ENCODE measurements at places on chromosomes 1 and 21.

- no peak overlapping the region for H3K4me3 ChIP-seq
- H3K27ac ChIP-seq, result no peak overlapping the region
- H3K4me1 ChIP-seq, result peaks cover 10% of the 10 kb centered on the region
These were observed 625 bp downstream of the KLHDC7A start for GRCh38 chr1:18481190-18481920.

GRCh38 chr21:39720126-39720778 is 24.7 kb upstream of the IGSF5 start:
- no peaks in the 10 kb centered on the region for H3K36me3 ChIP-seq
- no peaks in the 10 kb centered on the region for H3K27me3 ChIP-seq
- no peaks in the 10 kb centered on the region for H3K4me1 ChIP-seq
- DNase-seq, result no peak
- no peak overlapping the region for H3K27ac ChIP-seq
- H3K4me3 ChIP-seq, result no peak overlapping the region

GRCh38 chr1:19199329-19199968 is 10.6 kb downstream of the UBR4 start:
- peaks cover 19% of the 10 kb centered on the region for H3K4me1 ChIP-seq
- no peak overlapping the region for H3K27ac ChIP-seq
- no peak overlapping the region for H3K4me3 ChIP-seq

DNA sequence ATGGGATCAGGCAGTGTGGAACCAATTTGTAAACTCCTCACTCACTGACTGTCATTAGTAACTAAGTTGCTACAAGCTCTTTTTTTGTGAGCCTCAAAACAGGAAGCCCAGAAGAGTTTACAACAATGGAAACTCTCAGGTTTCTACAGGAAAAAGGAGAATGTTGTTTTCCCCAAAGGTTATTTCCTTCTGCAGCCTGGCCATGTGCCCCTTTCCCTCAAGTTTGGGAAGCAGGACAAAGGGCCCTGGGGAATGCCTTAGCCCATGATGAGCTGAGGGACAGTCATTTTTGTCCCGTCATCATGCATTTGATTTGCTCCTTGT is 395.9 kb downstream of the KIF26B start:
- H3K27me3 ChIP-seq, result no peaks in the 10 kb centered on the region
- H3K4me3 ChIP-seq, result no peak overlapping the region
- no peaks in the 10 kb centered on the region for H3K4me1 ChIP-seq
- no peak for DNase-seq
- H3K27ac ChIP-seq, result no peak overlapping the region

DNA sequence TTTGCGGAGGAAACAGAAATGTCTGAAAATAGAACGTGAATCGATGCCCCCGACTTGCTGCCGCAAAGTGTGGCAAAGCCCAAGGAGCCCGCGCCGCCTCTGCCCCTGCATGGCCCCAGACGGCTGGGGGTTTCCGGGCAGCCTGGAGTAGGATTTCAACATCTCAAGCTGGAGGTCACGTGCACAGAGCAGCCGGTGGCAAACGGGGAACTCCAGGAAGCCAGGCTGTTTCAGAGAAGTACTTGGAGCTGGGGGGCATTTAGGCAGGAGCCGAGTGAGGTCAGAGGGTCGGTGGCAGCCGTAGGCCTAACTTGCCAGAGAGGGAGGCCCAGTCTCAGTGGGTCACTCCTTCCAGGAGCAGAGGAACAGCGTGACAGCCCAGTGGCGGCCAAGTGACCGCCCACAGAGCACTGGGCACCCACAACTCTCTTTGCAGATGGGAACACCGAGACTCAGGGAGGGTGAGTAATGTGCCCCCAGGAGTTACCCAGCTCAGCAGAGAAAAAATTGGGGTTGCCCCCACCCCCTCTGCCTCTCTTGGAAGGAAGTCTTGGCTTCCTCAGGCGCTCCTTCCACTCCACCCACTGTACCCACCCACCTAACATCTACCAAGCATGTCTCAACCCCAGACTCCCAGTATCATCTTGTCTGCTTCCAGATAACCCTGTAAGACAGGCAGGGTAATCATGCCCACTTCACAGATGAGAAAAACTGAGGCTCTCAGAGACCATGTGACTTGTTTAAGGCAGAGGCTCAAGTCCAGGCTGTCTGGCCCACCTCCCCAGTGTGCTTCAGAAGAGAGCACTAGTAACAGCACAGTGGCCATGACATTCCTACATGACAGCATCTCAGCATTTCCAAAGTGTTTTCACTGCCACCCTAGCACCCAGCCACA is 179.4 kb downstream of the HIVEP3 start:
- no peaks in the 10 kb centered on the region for H3K36me3 ChIP-seq
- H3K27ac ChIP-seq, result peak overlapping the region; percentile 91

DNA sequence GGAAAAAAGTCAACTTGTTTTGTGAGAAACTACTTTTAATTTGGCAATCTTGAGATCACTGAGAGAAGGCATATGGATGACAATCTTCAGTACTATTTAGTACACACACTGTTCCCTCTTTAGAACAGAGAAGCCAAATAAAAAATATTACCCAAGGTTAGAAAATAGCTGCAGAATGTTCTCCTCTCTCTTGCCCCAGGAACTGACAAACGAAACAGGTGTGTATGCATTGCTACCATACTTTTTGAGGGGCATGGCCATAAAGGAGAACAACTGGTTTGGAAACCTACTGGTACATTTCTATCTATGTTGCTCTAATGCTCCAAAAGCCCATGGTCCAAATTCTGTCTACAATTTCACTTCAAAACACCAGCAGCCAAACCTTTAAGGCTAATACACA is 5.7 kb downstream of the TOR1AIP2 start:
- H3K36me3 ChIP-seq, result peaks cover 29% of the 10 kb centered on the region
- no peak overlapping the region for H3K4me3 ChIP-seq
- no peak overlapping the region for H3K27ac ChIP-seq
- no peaks in the 10 kb centered on the region for H3K27me3 ChIP-seq
- no peak for DNase-seq

DNA sequence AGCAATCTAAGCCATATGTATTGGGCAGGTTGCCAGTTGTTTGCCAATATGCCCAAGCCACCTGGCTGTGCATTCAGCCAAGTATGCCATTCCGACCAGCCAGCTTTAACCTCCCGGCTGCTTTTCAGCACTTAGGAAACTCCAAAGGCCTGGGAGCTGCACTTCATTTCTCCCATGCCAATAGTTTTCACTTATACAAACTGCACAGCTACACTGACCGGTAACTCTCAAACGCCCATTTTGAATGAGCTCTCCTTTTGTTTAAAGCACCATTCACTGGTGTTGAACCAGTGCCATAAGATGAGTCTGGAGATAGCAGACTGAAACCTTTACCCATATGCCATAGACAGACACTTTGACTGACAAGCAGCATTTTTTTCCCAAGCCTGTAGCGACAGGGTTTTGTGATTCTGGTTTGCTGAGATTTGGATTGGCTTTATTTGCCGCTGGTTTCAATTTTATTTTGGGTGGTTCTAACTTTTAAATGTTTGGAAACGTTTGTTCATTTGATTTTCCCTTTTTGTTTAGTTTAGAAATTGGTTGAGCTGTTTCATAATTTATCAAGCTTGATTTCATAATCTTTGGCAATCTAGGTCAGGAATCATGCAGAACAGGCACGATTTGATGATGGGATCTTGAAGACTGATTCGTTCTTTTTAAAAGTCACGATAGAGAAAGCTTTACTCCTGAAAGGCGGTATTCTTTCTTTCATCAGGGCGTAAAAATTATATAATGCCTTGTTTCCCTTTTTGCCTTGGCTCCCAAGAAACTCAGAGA is 144.6 kb downstream of the NFIA start:
- peaks cover 19% of the 10 kb centered on the region for H3K27me3 ChIP-seq
- no peak overlapping the region for H3K4me3 ChIP-seq

DNA sequence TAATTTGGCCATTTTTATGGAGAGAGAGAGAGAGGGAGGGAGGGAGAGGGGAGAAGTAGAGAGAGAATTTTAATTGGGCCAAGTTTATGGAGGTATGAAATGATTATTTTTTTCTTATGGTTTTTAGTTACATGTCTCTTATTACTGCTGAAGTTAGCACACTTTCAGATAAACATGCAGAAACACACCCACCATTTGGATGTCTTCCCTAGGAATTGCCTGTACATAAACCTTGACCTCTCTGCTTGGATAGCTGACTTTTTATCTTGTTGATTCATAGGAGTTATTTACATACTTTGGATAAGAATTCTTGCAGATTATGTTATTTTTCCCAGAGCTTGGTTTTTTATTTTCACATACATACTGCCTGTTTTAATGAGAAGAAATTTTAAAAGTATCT is 310.2 kb upstream of the ADAMTS5 start:
- no peaks in the 10 kb centered on the region for H3K27me3 ChIP-seq
- no peak for DNase-seq

- DNase-seq, result no peak
- peaks cover 25% of the 10 kb centered on the region for H3K27me3 ChIP-seq
- no peaks in the 10 kb centered on the region for H3K4me1 ChIP-seq
- no peaks in the 10 kb centered on the region for H3K36me3 ChIP-seq
- no peak overlapping the region for H3K4me3 ChIP-seq
These were observed 6.8 kb upstream of the PLXNA2 start for GRCh38 chr1:208251015-208251414.

DNA sequence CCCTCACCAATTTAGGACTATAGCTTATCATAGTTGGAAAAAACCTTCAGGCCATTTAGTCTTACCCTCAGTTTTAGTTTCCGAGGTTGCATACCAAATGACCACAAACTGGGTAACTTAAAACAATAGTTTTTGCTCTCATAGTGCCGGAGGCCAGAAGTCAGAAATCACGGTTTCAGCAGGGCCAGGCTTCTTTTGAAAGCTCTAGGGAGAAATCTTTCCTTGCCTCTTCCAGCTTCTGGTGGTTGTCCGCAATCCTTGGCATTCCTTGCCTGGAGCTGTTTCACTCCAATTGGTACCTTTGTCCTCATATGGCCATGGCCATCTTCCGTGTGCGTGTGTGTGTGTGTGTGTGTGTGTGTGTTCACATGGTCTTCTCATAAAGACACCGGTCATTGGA is 12.4 kb upstream of the PLXNA2 start:
- H3K4me3 ChIP-seq, result no peak overlapping the region
- H3K27me3 ChIP-seq, result peaks cover 8% of the 10 kb centered on the region
- no peak overlapping the region for H3K27ac ChIP-seq
- DNase-seq, result no peak

DNA sequence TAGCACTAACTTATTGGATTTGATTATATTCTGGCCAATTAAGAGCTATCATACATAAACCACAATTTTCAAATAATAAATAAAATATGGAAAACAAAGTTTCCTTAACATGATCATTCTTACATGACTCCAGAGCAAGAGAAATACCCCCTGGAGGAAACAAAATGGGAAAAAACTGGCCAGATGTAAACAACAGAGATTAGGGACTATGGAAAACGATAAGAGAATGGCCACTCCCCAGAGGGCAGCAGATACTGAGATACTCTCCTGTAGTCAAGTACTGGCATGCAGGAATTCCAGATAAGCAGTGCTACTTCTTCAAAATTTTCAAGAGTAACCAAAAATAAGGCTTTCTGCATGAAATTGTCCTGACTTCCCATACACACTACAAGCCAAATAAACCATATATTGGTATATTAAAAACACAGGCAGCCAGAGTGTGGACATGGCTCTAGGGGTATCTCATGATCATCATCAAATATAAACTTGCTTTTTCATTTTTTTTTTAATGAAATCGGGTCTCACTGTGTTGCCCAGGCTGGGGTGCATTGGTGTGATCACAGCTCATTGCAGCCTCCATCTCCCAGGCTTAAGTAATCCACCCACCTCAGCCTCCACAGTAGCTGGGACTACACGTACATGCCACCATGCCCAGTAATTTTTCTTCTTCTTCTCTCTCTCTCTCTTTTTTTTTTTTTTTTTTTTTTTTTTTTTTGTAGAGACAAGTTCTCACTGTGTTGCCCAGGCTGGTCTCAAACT is 118.5 kb downstream of the EIF4G3 start:
- no peak for DNase-seq
- H3K27me3 ChIP-seq, result no peaks in the 10 kb centered on the region
- no peaks in the 10 kb centered on the region for H3K4me1 ChIP-seq

DNA sequence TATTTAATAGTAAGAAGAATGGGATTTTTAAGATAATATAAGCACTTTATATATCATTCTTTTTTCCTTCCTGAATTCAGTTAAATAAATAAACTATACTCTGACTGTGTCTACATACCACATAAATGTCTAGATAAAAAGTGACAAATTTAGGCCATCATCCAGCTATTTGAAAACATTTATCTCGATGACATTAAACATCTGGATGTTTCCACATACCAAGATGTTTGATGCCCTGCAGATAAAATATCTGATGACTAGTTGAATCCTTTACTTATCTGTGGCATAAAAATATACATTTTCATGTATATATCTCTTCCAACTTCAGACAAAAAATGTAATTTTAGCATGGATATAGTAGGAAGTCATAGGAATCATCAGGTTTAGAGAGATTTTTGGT is 348.3 kb downstream of the DPYD start:
- no peaks in the 10 kb centered on the region for H3K4me1 ChIP-seq
- H3K27ac ChIP-seq, result no peak overlapping the region
- H3K27me3 ChIP-seq, result no peaks in the 10 kb centered on the region
- H3K36me3 ChIP-seq, result peaks cover 6% of the 10 kb centered on the region
- no peak overlapping the region for H3K4me3 ChIP-seq

DNA sequence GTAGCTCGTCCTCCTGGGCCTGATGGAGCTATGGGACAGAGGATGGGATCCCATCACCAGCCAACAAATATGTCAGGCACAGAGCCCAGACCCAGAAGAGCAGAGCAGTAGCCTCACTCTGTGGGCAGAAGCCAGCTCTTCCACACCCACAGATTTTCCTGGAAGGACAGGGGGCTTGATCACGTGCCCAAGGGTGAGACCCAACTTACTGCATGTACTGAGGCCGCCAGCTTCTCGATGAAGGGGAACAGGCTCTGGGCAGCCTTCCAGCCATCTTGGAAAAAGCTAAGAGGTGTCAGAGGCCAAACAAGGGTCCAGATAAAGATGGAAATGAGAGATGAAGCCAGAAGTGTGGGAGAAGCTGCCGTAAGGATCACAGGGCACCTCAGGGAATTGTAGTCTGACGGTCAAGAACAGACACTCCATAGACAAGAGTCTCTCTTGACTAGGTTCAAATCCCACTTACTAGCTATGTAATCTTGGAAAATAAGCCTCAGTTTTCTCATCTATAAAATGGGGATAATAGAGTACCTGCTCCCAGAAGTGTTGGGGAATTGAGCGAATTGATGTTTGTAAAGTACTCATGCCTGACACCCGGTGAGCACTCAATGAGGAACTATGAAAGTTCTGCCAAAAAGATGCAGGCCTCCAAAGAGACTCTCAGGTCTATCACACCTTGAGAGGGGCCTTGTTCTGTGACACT is 17.0 kb upstream of the TCEA3 start:
- no peak overlapping the region for H3K4me3 ChIP-seq
- H3K36me3 ChIP-seq, result no peaks in the 10 kb centered on the region
- no peak for DNase-seq
- peaks cover 5% of the 10 kb centered on the region for H3K27me3 ChIP-seq
- no peaks in the 10 kb centered on the region for H3K4me1 ChIP-seq
- H3K27ac ChIP-seq, result no peak overlapping the region

DNA sequence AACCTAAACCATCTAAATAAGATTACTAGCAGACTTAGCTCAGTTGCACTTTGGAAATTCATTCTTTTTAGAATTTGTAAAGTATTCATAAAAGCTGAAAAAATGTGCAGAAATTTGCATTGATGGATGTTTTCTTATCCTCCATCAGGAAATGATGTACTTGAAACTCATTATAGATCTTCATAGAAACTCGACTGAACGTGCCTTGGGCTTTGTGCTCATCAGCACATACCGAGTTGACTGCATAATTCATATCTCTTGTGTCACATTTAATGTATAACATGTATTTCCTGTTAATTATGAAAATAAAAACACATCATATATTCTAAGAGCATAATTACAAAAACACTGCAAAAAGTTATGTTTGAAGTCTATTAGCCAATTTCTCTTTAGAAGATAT is 290.9 kb upstream of the NR5A2 start:
- H3K36me3 ChIP-seq, result no peaks in the 10 kb centered on the region
- no peaks in the 10 kb centered on the region for H3K27me3 ChIP-seq
- no peak overlapping the region for H3K27ac ChIP-seq
- no peak for DNase-seq
